ENCODE measurements at places on chromosomes 12 and 14. TPM values are rescaled to one million over a fixed set of nuclear protein-coding genes. Genes with fewer than 3 reads are reported as not detected.

GLS2 gene
- 1.7 TPM for total RNA-seq

TMEM260 gene
- 19.5 TPM for total RNA-seq

EIF4B gene
- total RNA-seq: 607 TPM

TMTC3 gene
- 4.7 TPM for total RNA-seq

SALL2 gene
- 3.1 TPM for total RNA-seq

All from activated naive CD4-positive, alpha-beta T cell treated with anti-CD3 and anti-CD28 coated beads, Interleukin-2, amount 10 ng/mL, durations not matched to agents 5 hours and 36 hours (primary cell).